Progenitor cell of endocrine pancreas (in vitro differentiated cells): ENCODE measurements at places on chromosomes 6 and 20. TPM values are rescaled to one million over a fixed set of nuclear protein-coding genes. Genes with fewer than 3 reads are reported as not detected.

GRCh38 chr20:58749098-58749769 lies 56.6 kb downstream of the NPEPL1 start:
- DNase-seq, result no peak

DNA sequence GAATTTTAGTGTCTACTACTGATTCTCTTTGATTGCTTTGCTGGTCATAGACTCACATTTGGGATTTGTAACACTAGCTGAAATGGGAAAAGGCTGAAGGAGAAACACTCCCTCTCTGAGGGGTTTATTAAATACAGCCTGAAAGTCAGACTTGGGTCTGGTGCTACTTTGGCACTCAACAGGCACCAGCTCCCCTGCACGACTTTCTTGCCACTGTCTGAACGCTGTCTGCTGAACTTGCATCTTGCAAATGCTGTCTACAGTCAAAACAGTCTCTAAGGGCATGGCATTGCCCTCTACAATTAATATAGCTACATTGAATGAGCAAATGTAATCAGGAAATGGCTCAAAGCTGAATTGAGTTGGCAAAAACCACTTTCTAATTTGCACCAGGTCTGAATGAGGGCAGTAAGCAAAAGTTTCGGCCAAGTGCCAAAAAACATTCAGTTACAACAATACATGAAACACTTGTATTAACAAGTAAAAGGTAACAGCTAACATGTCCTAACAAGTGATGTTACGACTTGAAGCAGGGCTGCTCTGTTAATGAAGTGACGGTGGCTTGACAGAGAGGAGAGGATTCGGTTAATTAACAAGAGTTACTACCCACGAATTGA lies 119.5 kb downstream of the FOXC1 start:
- no peak for DNase-seq

- no peak for DNase-seq
Observed at GRCh38 chr6:35139924-35140638, 1.1 kb downstream of the TCP11 start.

DNA sequence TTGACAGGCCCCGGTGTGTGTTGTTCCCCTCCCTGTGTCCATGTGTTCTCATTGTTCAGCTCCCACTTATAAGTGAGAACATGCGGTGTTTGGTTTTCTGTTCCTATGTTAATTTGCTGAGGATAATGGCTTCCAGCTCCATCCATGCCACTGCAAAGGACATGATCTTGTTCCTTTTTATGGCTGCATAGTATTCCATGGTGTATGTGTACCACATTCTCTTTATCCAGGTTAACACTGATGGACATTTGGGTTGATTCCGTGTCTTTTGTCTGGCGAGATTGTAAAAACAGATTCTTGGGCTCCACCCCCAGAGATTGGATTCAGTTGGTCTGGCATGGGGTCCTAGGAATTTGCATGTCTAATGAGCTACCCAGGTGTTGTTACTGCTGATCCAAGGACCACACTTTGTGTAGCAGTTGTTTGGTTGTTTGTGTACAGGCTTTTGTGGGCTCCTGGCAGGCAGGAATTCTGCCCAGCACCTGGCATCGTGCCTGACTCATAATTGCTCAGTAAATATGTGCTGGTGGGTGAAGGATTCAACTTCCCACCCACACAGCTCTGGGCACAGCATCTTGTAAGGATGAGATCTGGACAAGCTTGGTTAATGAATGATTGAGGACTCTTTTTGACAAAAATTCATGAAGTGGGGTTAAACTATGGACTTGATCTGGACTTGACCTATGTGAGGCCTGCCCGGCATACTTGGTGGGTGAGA lies 5.2 kb downstream of the TOX2 start:
- no peak for DNase-seq

DNA sequence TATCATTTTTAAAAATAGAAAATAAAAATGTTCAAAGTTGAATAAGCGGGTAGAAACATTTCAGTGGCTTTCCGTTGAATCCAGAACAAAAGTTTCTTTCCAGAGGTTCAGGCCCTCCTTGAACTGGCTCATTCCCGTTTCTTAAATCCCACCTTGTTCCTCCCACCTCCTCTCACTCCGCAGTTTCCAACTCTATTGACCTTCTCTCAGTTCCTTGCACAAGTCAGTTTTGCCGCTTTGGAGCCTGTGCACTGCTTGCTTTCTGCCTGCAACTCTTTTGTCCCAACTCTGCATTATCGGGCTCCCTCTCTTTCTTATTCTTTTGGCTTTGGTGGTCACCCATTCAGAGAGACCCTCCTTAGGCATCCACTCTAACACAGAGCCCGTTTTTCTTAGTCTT lies 99.9 kb upstream of the EDN1 start:
- no peak for DNase-seq

RBBP8NL gene
- 14.4 and 17.5 TPM in 2 replicates for total RNA-seq
